ENCODE measurements at places on chromosomes 13 and 19.

- DNase-seq: peak; percentile 77
These were observed 7.2 kb downstream of the ACTN4 start for GRCh38 chr19:38654628-38655055.

GRCh38 chr19:45114116-45114515 is 21.1 kb downstream of the PPP1R37 start:
- no peak for DNase-seq

DNA sequence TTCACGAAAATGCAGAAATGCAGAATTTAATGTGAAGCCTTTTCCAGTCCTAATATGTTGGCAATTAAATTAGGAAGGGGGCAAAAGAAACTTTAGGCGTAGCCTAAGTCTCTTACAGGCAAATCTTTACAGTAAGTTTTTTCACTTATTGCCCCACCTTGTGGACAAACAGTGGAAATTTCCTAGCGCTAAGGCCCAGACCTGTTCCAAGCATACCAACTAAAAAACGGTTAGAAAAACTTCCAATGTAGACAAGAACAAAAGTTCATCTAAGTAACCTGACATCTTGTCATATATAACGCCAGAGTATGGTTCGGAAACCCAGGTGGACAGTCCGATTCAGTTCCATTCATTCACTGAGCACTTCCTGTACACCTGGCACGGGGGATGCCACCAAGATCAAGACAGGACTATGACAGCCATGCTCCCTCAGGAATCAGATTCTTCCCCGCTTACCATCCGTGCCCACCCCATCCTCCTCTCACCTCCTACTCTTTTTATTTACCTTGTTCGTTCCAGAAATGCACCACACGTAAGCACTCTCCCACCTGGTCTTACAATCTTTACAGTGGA is 4.9 kb downstream of the ZAR1L start:
- DNase-seq: peak; percentile 58

- no peak for DNase-seq
These were observed 24.4 kb downstream of the LIG4 start for GRCh38 chr13:108190897-108191296.

DNA sequence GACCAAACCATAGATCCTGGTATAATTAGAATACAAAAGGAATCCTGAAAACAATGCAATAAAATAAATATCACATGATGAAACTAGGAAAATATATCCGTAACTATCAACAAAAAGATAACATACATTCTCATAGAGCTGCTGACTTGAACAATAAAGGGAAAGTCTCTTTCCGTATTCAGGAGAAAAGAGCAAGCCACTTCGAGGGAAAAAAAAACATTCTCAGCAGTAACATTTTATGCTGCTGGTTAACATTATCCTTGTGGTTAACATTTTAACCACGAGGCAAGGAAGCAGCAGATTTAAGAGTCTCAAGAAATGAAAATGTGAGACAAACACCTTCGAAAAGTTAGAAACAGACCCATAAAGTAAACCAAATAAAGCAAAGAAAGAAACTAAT is 25.8 kb downstream of the NALCN start:
- DNase-seq: peak; percentile 43

GRCh38 chr19:750640-751423 is at the start of gene MISP:
MISP (plus strand) TSS chr19:751112; CDS start chr19:756947, 5,835 bp downstream.
- no peak for DNase-seq

DNA sequence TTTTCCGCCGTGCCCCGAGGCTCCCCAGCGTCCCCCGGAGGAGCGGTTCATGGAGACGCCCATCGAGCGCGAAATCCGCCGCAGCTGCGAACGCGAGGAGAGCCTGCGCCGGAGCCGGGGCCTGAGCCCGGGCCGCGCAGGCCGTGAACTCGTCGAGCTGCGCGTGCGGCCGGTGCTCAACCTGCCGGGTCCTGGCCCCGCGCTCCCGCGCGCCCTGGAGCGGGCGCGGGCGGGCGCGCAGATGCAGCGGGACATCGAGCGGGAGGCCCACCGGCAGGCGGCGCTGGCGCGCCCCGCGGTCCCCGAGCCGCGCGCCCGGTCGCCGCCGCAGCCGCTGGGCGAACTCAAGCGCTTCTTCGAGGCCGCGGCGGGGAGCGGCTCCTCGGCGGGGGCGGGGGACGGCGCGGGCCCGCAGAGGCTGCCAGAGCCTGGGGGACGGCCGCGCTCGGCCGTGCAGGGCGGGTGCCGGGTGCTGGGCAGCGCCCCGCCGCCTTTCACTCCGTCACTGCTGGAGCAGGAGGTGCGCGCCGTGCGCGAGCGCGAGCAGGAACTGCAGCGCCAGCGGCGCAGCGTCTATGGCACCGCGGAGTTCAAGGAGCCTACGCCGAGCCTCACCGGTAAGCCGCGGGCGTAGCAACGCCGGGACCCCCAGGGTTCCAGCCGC is 807 bp downstream of the MISP3 start:
- DNase-seq: peak; percentile 71

DNA sequence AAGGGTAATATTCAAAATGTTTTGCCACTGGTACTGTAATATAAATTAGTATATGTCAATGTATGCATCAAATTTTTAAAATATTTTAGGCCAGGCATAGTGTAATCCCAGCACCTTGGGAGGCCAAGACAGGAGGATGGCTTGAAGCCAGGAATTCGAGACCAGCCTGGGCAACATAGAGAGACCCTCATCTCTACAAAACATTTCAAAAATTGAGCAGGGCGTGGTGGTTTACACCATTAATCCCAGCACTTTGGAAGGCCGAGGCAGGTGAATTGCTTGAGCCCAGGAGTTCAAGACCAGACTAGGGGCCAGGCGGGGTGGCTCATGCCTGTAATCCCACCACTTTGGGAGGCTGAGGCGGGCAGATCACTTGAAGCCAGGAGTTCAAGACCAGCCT is 14.1 kb upstream of the STRN4 start:
- no peak for DNase-seq

DNA sequence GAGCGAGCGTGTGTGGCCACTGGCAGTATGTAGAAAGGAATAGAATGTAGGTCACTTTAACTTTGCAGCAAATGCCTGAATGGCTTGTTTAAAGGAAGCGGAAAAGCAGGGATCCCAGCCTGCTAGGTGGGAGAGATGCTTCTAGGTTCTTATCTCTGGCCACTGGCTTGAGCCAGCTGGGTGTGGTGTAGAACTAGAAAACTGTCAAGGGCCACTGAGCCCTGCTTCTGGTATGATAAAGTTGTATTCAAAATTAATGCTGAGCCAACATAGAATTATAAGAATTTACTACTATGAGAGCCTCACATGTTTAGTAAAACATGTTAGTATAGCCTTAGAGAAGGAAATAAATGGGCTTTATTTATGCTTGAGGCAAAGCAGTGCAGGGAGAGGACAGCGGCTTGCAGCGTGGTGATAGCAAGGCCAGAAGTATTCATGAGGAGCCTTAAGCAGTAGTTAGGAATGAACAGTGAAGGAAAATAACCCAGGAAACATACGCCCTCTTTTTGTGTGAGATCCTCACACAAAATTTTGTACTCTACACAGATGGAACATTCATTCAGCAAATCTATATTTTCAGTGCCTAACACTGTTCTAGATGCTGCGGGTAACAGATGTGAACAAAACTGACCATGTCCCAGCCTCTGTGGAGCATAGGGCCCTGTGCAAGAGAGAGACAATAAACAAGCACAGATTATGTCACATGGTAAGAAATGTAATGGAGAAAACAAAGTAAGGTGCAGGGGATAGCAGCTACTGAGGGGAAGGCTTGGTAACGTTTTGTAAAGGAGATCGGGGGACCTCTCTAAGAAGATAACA is 863.2 kb downstream of the DIAPH3 start:
- DNase-seq: no peak

DNA sequence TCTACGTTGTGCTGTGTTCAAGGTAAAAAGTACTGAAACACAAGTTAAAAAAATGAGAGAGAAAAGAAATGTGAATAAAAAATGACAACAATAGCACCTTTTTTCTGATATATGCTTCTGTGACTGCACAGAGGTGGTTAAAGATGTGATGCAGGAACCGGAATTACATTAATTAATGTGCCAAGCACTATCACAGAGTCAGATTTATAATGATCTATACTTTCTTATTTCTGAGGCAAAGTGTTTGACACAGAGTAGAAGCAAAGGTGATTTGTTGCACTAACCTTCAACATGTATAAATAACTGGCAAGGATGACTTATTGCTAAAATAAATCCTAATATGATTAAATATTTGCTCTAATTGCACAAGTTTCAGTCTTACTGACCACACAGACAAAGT is 654.6 kb upstream of the SLITRK1 start:
- no peak for DNase-seq

- no peak for DNase-seq
These were observed 137.2 kb downstream of the EFNB2 start for GRCh38 chr13:106398289-106398688.

DNA sequence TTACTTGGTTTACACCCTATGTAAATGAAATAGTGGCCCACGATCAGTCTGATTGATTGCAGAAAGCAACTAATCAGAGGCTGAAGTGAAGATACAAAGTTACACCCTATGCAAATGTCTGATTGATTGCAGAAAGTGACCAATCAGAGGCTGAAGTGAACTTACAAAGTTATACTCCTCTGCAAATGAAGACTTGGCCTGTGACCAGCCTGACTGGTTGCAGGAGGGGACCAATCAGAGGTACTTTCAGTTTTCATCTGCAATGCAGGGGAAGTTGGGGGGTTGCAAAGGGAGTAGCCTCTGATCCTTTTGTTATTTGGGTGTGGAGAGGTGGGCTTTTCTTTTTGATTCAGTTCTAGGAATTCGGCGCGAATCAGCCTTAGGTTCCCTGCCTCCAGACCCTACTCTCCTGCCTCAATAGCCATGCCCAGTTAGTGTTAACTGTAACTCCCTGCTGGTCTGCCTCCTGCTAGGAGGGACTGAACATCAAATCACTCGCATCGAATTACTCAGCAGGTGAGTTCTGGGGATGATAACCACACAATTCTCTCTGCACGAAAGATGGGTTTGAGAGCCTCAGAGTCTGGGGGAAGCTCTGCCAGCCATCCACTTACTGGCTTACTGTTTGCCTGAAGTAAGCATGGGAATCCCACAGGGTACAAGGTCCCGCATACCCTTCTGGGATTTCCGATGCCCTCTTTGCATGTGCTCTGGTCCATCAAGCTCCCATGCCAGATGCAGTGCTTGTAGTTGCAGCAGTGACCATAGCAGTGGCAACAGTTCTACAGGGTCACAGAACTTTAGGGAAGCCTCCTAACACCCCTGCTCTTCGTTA is 7.5 kb downstream of the ARL11 start:
- peak; percentile 49 for DNase-seq

- DNase-seq: no peak
These were observed 10.9 kb downstream of the C13orf46 start for GRCh38 chr13:113962975-113963374.

DNA sequence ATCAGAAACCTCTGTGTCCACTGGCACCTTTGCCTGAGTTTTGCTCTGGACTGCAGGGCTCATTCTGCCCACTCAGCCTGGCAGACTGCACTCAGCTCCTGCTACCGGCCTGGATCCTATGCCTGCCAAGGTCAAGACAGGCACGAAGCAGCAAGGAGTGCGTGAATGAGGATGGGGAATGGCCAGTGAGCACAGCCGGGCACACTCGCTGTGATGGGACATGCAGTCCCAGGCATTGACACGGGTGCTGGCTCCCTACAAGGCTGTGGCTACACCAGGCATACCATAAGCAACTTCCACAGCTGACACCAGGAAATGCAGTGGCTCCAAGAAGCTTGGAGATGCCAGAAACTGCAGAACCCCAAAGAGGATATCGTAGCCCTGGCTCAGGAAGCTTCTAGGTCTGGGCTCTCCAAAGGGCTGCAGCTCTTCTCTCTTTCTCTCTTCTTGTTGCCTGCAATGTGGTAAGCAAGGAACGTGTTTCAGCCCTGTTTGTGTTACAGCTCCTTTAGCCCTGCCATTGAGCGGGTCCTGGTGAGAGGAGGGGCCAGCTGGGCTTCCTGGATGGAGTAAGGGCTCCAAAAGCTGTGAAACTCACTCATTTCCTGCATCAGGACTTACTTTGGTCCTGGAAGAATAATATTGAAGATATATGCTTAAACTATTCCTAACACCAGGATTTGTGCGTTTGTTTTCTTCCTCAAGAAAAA is 832.6 kb upstream of the SLITRK5 start:
- DNase-seq: no peak

- no peak for DNase-seq
These were observed 1256.4 kb downstream of the DIAPH3 start for GRCh38 chr13:58907347-58907746.

Data from fibroblast of skin of back (primary cell).